ENCODE measurements at places on chromosomes 7 and 10.

- DNase-seq, result no peak
These were observed 340.8 kb downstream of the PHTF2 start for GRCh38 chr7:78139335-78139734.

DNA sequence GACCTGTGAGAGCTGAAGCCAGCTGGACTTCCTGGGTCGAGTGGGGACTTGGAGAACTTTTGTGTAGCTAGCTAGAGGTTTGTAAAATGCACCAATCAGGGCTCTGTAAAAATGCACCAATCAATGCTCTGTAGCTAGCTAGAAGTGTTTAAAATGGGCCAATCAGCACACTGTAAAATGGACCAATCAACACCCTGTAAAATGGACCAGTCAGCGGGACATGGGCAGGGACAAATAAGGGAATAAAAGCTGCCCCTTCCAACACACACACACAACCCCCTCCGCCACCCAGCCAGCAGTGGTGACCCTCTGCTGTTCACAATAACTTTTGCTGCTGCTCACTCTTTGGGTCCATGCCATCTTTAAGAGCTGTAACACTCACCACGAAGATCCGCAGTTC is 7.1 kb downstream of the ZNF511 start:
- DNase-seq, result no peak

DNA sequence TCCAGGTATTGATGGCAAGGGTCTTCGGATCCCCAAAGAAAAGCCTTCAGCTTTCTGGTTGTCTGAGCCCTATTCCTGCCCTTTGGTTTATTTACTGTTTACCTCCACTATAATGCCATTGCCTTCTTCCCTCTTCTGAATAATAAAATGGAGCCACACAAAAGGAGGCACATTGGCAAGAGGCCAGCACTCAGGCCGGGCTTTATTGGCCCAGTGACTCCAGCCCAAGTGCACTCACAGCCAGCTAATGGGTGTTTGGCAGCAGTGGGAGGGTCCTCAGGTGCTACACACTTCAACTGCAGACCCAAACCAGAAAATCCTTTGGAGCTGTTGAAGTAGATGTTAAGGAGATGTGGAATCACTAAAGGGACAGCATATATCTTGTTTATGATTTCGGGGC is 336.0 kb downstream of the PLXNA4 start:
- peak; percentile 19 for DNase-seq

DNA sequence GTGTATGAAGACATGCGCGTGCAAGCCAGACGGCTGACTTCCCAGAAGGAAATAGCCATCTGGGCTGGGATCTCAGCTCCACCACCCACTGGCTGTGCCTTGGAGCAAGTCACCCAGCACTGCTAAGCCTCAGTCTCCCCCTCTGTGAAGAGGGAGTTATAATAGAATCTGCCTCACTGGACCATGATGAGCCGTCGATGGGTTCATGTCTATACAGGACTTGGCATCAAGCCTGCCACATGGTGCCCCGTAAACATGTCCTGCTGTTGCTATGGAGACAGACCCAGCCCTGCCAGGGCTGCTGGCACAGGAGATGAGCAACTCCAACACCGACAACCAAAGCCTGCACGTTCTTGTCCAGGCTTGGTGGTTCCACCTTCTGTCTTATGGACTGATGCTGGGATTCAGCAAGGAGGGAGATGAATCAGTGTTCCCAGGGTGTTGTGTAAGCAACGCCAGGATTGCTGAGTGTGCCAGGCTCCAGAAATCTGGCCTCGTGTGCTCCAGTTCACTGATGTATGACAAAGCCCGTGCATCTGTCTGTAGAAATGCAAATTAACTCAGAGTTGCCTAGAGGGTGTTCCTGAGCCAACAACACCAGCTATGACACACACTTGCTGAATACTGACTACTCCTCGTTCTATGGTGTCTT is 5.6 kb downstream of the GPR15LG start:
- peak; percentile 93 for DNase-seq

DNA sequence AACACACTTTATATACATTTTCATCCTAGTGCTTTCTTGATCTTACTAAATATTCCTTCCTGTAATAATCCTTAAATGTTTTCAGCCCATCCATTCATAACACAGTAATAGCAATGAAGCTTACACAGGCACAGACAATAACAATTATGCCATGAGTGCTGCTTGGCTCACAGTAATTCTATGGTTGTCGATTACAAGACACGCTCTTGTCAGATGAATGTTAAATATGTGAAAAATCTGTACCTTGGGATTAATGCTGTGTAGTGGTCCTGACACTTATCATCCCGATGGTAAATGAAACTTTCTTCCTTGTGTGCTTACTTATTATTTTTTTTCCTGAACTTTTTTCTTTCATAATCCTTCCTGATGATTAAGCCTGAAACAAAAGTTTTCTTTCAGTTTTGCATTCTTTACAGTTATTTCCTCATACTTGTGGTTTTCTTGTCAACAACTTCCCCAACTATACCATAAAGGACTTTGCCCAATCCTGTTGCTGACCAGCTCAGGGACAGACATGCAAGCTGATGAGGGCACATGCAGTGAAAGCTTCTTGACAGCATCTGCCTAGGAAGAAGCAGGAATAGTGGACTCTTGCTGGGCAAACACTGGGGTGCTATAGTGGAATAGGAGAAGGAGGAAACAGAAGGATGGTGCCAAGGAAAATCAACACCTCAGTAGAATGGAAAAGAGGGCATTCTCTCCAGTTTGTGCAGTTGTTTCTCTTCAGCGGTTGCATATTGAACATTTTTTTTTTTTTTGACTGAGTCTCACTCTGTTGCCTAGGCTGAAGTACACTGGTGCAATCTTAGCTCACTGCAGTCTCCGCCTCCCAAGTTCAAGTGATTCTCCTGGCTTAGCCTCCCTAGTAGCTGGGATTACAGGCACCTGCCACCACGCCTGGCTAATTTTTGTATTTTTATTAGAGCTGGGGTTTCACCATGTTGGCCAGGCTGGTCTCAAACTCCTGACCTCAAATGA is 6.7 kb upstream of the MGAM2 start:
- DNase-seq, result peak; percentile 12

- DNase-seq, result no peak
These were observed 134.3 kb downstream of the TAX1BP1 start for GRCh38 chr7:27873981-27874957.

- peak; percentile 63 for DNase-seq
These were observed 22.9 kb upstream of the CAMK2B start for GRCh38 chr7:44348300-44348699.

- peak; percentile 19 for DNase-seq
These were observed 44.8 kb upstream of the FGL2 start for GRCh38 chr7:77244222-77244934.

DNA sequence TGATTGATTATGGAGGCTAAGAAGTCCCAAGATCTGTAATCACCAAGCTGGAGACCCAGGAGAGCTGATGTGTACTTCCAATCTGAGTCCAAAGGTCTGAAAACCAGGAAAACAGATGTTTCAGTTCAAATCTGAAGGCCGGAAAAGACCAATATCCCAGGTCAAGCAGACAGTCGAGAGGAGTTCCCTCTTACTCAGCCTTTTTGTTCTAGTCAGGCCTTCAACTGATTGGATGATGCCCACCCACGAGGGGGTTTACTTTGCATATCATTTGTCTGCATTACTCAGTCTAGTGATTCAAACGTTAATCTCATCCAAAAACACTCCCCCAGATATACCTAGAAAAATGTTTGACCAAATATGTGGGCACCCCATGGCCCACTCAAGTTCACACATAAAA is 7.4 kb upstream of the ARID5B start:
- DNase-seq, result no peak

DNA sequence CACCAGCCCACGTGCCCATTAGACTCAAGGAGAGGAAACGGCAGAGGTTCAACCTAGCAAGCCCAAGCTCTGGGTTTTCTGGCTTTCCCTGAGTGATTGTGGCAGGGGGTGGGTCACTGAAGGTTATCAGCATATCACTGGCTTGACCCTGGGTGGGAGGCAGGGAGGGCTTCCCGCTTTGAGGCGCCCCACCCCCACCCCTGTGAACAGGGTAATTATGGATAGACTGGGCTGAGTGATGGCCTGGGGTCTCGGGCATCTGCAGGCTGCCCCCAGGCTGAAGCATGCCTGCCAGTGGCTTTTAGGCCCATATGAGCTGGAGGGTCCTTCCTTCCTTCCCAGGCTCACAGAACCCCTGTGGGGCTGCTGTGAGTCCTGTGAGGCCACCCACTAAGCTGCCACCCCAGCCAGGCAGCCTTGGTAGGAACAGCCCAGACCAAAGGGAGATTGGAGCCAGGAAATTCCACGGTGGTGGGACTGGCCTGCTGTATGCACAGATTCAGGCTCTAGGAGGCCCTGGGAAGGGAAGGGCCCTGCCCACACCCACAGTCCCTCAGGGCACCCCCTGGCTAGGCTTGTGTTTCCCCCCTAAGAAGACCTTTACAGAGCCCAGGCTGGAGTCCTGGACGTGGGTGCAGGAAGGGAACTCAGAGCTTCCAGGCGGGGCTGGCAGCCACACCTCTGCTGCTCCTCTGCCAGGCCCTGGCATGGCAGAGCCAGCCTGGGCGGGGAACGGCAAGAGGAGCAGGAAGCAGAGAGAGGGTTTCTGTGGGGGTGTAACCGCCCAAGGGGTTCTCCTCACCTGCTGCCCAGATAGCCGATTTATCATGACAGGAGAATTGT is 33.1 kb downstream of the GPRIN2 start:
- no peak for DNase-seq

DNA sequence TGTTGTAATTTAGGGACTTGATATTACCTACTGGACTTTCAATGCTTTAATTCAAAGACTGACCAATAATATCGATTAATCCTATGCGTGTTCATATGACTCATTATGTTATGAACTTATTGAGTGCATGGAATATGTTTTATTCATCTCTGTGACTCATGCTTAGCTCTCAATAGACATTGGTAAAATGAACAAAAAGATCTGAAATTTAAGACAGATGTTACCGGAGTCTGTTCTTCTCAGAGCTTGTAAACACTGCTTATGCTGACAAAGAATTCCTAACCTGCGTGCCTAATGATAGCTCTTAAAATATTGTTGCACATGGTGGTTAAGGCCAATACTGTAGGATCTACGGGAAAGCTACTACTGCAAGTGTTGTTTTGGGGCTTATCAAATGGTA is 131.5 kb upstream of the ACBD5 start:
- DNase-seq, result peak; percentile 10

DNA sequence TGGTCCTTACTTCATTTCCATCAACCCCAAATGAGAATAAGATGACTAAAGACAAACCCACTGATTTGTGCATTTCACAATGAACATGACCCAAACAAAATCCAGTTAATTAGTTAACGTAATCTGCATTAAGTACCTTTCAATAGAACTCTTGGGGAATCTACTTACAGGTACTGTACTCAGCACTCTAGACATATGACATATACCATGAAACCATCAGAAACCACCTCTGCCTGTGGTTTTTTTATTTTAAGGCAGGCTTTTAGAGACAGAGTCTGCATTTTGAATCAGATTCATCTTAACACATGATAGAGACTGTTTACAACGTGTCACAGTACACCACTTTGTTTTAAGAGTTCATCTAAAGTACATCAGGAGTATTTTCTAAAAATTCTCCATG is 168.4 kb downstream of the BTAF1 start:
- no peak for DNase-seq

GRCh38 chr10:91317541-91317940 is 92.6 kb upstream of the HECTD2 start:
- DNase-seq, result no peak

DNA sequence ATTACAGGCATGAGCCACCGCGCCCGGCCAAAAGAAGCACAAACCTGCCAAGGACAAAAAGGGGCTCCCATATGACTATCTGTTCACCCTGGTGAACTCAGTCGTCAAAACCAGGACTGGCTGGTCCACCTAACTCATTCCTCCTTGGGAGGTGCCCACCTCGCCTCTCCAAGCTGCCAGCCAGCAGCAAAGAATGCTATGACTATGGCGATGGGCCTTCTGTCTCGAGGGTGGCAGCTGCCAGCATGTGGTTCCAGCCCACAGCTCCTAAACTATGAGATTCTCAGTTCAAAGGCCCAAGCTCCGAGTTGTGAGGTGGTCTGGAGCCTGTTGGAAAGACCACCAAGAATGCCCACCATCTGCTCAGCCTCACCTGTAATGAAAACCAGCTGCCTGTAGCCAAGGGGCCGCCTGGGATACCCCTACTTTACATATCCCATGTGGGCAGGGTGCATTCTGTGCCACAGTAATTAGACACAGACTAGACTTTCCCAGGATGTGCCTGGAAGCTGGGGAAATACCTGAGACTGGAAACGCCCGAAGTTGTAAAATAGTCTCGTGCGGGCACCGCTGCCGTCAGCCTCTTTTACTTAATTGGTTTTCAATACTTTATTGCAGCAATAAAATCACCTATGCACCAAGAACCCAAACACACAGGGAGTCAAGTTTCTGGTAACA is 71.1 kb downstream of the ZRANB1 start:
- DNase-seq, result no peak

GRCh38 chr7:9782275-9782674 is 1191.4 kb upstream of the PHF14 start:
- DNase-seq, result no peak

- DNase-seq, result no peak
These were observed 75.1 kb upstream of the SMNDC1 start for GRCh38 chr10:110379831-110380230.

GRCh38 chr10:124383496-124383895 is 35.2 kb downstream of the OAT start:
- DNase-seq, result no peak

DNA sequence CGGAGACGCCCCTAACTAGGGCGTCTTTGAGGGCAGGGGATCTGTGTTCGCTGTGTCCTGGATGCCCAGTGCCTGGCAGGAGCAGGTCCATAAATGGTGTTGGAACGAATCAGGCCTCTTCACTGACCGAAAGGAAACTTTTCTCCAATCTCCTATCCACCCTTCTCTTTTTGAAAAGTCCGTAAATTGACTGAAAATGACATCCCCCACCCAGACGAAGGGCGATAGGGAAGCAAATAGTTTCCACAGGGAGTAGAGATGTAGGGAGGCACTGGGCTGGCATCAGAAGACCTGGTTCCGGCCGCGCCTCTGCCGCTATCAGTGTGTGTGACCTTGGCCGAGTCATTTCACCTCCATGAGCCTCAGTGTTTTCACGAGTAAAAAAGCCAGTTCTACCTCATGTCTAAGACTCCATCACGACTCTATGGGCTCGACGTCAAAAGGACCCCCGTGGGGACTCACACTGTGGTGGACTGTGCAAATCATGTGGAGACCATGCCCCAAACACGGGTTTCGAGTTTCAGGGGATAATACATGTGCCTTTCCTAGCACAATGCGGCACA is 497 bp upstream of the RAB11FIP2 start:
- no peak for DNase-seq

DNA sequence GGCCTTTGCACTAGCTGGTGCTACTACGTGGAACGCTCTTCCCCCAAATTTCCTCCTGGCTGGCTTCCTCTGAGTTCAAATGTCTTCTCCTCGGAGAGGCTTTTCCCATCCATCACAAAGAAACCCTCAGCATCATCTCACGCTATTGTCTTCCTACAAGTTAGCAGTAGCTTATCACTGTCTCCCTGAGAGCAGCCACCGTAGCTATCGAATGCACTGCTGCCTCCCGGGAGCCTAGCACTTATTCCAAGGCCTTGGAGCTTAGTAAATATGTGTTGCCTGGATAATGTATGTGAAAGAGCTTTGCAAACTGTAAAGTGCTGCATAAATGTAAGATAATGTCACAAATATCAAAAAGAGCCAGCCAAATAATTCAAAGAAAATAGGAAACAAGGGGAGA is 124.4 kb downstream of the KCNMA1 start:
- DNase-seq, result peak; percentile 50

GRCh38 chr10:72790216-72790990 is 98.5 kb downstream of the MCU start:
- no peak for DNase-seq

- no peak for DNase-seq
These were observed 329.3 kb downstream of the CACNA2D1 start for GRCh38 chr7:82114237-82114636.

GRCh38 chr7:71485586-71485985 is 353.6 kb downstream of the GALNT17 start:
- DNase-seq, result no peak

All from DMS53 (cell line).